ENCODE measurements at places on chromosomes 4 and X.

DNA sequence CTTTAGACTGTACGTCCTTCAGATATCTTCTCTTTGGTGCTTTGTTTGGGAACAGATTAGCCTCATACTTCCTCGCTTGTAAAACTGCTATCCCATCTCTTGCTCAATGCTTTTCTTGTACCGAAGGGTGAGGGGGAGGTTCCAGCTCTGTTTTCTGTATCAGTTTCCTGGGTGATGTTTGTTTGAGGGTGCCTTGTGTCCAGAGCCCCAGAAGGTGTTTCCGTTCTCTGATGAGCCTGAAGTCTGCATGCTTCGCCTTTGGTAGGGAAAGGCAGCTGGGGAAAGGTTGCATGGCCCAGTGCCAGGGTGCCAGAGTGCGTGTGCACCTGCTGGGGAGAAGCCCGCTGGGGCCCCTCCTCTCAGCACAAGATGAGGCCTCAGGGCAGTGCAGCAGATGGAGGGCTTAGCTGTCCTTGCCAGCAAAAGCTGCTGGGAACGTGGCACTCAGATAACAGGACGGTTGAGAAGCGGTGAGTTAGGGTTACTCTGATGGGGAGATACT is 73.7 kb downstream of the TBL1X start:
- DNase-seq: no peak

GRCh38 chrX:50893466-50893865 is 17.1 kb upstream of the BMP15 start:
- no peak for DNase-seq

DNA sequence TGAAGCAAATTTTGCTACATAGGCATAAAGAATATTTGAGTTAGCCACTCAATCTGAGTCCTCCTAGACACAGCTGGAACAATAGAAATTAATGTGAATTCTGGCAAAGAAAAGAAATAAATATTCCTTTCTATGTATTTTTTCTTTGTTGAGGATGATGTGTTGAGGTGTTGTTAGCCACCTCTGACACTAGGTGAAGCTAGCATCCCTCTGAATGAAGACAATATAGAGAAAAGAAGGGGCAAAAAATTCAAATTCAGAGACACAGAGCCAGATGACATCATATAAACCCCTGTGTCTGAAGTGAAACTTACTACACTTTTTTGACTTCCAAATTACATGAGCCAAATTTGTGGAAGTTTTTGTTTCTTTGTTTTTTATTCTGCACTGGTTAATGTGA is 34.6 kb upstream of the TMPRSS11D start:
- no peak for DNase-seq

GRCh38 chr4:163395758-163396157 is 52.1 kb downstream of the NPY5R start:
- no peak for DNase-seq

- no peak for DNase-seq
Observed at GRCh38 chrX:23803931-23804381, 21.0 kb downstream of the SAT1 start.

All from stimulated activated CD8-positive, alpha-beta memory T cell treated with anti-CD3 and anti-CD28 coated beads, Interleukin-15, amount 100 ng/mL, for 24 hours (primary cell).